Right ventricle myocardium superior (tissue), 1 donor: ENCODE measurements at places on chromosomes 4 and X.
A peak's percentile ranks its signal among the peaks of the same experiment; 100 is the strongest.

- DNase-seq = no peak
Observed at GRCh38 chr4:111449657-111450056, 695.6 kb upstream of the FAM241A start.

- DNase-seq = peak; percentile 64
Observed at GRCh38 chr4:109434007-109434971, 674 bp downstream of the SEC24B start.

DNA sequence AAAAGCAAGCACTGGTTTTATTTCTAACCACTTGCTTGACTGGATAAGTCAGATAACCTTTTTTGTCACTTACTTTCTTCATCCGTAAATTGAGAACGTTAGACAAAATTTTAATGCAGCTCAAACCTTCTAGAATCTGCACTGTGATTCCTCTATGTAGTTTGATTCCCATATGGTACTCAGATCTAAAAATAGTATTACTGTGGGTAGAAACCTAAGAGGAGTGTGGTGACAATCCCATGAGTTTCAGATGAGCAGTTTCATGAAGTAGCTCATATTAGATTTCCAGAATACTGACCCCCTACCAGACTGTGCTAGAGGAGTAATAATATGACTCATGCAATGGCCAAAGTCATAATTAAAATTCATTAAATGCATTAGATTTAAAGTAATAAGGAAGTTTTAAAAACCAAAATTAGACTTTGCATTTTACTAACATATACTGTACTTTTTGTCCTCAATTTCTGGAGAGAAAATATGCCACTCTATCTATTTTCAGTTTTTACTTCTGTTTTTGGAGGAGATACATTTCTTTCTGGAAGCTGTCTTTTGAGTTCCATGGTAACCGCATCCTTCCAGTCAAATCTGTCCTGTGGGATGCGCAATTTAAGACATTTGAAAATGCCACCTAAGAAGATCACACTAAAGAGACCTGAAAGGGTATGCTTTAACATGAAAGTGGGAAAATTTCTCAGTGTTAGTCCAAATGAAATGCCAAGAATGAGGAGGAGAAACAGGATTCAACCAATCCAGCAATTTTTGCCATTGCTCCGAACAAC lies 64.1 kb upstream of the GPM6A start:
- DNase-seq = no peak

DNA sequence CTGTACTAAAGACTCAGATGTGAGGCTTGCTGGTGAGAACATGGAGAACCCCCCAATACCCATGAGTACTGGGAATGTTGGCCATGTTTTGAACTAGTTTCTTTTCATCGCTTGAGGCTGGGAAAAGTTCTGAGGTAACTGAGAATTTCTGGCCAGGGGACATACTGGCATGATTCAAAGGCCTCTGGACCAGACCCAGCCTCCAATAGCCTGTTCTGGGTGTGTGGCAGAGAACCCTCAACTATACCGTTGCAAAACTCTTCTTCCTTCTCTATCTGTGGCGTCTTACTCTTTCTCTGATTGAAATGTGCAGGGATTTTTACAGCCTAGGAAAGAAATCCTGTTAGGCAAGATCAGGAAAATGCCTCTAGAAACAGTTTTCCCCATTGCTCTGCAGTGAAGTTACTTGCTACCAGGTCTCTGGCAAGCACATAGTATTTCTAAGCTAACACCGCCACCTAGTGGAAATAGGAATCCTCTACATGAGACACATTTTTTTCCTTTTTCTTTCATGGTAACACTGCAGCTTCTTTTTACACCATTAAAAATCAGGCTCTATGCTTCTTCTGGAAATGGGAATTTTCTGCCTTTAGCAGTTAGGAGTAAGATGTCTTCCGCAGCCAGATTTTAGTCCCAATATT lies 170.7 kb upstream of the ZCCHC13 start:
- no peak for DNase-seq

DNA sequence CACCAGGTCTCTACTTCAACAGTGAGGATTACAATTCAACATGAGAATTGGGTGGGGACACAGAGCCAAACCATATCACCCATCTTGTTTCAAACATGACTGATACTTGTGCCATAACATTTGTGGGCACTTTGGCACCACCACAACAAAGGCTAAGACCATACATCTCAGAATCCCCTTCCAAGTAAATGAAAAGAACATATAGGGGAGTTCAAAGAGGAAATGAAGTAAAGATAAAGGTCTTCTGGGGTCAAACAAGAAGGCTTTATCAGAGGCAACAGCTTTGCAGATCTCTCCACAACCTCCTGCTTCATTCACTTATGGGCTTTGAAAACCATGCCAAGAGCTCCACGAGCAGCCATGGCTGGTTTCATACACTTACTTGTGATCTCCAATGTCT lies 122.7 kb downstream of the ANKRD50 start:
- DNase-seq = no peak

- no peak for DNase-seq
Observed at GRCh38 chr4:166594326-166594946, 639.9 kb downstream of the SPOCK3 start.

- no peak for DNase-seq
Observed at GRCh38 chrX:31706466-31706865, 634.6 kb upstream of the FTHL17 start.

DNA sequence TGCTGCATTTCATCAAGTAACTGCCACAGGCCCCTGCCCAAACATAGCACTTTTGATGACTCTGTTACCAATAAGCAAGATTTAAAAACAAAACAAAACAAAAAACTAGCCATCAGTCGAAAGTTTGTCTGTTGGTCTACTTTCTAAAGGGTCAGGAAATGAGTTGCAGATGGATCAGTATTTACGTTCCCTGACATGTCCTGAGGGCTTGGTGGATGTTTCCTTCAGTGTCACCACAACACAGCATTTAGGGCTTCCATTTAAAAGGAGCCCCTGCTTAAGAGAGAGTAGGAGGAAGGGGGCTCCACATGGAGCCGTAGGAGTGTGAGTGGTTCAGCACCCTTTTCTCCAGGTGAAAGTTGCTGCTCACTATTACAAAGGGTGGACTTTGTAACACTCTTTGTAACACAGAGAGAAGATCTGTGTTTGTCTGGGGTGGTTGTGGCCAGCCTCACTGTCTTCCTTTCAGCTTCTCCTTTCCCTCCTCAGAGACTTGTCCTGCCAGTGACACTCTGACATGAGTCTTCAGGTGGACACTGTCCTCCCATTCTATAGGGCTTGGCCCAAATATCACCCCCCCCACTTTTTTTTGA lies 167.5 kb upstream of the PDE5A start:
- no peak for DNase-seq
